ENCODE measurements at places on chromosomes 16 and 17.

- no peak for DNase-seq
These were observed 1.8 kb upstream of the TNK1 start for GRCh38 chr17:7379134-7379533.

DNA sequence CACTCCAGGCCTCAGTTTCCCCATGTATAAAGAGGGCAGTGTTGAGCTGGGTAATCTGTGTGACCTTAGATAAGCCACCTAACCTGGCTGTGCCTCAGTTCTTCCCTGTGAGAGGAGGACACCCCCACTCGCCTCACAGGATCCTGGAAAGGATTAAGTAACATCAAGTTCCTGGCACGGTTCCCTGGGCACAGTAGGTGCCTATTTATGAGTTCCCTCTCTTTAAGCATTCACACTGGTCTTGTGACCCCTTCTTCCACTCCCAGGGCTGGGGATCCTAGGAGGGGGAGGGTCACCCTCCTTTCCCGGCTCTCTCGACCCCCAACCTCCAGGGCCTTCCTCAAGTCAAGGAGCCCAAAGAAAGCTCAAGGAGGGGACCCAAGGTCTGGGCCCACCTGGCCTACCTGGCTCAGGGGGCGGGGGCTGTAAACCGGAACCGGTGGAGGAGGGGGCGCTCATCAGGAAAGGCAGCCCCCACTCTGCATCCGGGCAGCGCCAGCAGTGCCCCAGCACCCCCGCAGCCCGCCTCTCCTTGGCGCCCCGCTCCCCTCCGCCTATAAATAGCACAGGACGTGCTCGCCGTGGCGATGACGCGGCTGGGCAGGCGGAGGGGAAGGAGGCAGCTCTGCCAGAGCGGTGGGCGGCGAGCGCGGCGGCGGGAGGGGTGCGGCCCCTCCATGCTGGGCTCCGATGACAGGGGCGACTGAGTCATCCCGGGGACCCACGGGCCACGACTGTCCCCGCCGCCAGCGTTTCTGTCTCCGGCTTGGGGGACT, 9.4 kb downstream of the RPL19 start:
- peak; percentile 51 for DNase-seq

- DNase-seq = no peak
These were observed at the start of gene CD300LD for GRCh38 chr17:74592087-74592990. Gene CD300LD, minus strand, starts transcription at chr17:74592283. Its CDS starts 81 bp downstream, at chr17:74592202.

GRCh38 chr16:26824469-26824868, 242.3 kb upstream of the C16orf82 start:
- no peak for DNase-seq

DNA sequence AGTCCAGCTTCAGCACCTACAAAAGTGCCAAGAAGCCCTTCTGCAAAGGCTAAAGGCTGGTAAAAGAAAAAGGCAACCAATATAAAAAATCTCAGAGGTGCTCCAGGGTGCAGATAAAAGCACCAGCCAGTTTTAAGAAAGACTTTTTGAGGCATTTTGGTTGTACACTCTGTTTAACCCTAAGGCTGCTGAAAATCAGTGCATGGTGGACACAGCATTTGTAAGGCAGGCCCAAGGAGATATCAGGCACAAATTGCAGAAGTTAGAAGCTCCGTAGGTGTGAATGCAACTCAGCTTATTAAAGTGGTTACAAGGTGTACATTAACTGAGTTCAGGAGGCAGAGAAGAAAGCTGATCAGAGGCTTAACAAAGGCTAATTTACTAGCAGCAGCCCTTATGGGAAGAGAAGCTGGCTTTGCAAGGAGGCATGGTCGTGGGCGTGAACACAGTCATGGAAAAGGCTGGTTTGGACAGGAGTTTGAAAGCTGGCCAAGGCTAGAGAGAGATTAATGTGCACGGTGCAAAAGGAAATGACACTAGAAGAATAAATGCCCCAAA, 21.1 kb downstream of the ACSM1 start:
- no peak for DNase-seq

DNA sequence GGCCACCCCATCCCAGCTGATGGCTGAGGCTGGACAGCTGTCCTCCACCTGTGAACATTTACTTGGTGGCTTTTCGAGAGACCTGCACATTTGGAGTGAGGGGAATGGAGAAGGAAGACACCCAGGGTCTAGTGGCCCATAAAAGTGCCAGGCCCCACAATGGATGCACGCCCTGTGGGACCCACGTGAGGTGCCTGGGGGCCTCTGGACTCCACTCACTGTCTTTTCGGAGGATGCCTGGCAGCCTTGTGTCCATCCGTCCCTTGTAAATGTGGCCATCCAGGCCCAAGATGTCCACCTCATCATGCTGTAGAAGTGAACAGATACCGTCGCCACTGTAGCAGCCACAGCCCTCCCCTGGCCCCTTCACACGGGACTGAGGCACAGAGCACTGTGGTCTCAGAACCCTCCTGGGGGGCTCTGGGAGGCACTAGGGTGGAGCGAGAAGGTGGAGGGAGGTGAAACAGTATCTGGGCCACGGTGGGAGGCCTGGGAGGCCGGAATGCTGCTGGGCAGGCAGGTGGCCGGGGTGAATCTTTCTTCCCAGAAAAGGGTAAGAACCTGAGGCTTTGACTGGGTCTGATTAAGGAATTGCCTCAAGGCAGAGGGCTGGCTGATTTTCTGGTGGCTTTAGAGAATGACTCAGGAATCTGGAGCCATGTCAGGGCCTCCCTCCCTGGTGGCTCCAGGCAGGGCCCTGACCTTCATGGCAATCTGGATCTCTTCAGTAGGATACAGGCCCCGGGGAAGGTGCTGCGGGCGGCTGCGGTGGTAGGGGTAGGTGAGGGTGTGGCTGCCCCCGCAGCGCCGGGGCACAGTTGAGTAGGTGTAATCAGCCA, 11.5 kb downstream of the UBALD2 start:
- peak; percentile 7 for DNase-seq

GRCh38 chr17:12410717-12411116, 255.0 kb upstream of the MYOCD start:
- no peak for DNase-seq

GRCh38 chr16:64751906-64752305, 370.0 kb downstream of the CDH11 start:
- DNase-seq = no peak

DNA sequence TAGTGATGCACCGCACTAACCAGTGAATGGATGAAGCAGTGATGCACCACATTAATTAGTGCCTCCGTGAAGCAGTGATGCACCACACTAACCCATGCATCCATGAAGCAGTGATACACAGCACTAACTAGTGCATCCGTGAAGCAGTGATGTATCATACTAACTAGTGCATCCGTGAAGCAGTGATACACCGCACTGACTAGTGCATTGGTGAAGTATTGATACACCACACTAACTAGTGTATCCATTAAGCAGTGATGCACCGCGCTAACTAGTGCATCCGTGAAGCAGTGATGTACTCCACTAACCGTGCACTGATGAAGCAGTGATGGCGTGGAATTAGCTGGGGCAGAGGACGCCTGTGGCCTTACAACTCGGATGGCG, 80.6 kb upstream of the NKD1 start:
- no peak for DNase-seq

- no peak for DNase-seq
These were observed 39.4 kb downstream of the SYCE1L start for GRCh38 chr16:77238593-77238992.

DNA sequence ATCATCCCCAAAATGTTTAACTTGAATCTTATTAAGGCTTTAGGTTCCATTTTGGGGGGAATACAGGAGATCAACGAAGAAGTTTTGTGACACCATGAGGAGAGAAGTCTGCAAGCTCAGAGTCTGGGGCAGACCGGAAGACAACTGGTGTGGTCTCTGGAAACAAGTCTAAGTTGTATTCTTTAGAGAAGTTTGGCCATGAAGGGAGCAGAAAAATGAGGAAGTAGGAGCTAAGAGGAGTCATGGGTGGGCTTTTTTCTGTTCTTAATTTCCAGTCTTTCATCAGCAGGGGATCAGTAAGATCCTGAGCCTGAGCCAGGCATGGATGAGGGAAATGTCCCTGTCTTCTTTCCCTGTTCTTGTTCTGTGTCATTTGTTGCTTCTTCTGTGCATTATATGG, 35.8 kb upstream of the NF1 start:
- no peak for DNase-seq

DNA sequence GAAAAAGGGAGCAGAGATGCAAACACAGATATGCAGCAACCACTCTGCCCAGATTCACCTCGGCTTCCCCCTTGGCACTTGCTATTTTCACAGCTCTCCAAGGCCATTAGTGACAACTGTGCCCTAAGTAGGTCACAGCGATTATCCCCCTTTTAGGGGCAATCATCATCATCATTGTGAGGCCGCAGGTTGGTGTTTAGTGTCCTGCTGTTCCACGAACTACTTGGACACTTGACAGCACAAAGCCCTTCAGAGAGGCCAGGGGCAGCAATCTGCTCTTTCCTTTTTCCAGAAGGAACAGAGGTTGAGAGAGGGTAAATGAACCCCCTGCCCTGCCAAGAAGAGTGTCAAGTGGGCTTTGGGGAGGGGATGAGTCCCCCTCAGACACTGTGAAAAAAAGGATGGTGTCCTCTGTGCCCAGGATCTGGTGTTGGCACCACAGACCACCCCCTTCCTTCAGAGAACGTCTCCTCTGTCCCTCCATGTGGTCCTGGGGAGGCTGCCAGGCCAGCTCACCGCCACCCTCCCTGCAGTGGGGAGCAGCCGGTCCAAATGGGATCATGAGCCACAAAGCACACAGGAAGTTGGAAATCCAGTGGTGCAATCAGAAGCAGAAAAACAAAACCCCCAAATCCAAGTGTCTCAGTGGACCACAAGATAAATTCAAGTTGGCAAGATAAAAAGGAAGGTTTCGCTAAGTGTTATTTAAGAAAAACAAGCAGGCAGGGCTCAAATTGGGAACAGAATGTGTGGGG, 78.4 kb upstream of the MED9 start:
- DNase-seq = no peak
